Stimulated activated CD4-positive, alpha-beta T cell treated with anti-CD3 and anti-CD28 coated beads, Interleukin-2, amount 100 ng/mL, for 24 hours (primary cell): ENCODE measurements at places on chromosomes 11 and 22.

- DNase-seq, result no peak
Measured at GRCh38 chr11:65491614-65492386, 7.0 kb upstream of the MALAT1 start.

GRCh38 chr22:36862251-36863242 lies 1.7 kb downstream of the NCF4 start:
- no peak for DNase-seq

DNA sequence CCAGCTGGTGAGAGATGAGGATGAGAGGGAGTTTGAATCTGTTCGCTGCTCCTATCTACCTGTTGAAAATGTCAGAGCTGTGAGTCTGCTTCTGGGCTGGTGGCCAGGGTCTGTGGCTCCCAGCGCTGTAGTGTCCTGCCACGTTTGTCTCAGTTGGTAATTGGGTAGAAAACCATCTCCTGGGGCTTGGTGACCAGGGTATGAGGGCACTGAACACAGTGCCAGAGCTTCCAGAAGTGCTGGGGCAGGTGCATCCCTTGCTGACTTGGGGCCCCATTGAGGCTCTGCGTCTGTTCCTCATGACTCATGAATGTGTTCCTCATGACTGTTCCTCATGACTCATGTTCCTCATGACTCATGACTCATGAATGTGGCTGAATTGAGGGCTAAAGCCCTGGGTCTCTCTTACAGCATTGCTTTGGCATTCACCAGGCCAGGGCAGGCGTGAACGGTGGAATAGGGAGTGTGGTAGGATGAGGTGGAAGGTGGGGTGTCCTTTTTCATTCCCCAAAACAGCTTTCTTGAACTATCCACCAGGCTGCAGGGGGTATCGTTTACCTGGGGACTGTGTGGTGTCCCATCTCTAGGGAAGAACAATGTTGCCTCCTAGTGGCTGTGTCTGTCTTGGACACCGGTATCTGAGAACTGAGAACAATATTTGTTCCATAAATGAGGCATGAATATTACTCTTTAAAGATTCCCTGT lies 139.5 kb downstream of the COMMD9 start:
- DNase-seq, result peak; percentile 44

DNA sequence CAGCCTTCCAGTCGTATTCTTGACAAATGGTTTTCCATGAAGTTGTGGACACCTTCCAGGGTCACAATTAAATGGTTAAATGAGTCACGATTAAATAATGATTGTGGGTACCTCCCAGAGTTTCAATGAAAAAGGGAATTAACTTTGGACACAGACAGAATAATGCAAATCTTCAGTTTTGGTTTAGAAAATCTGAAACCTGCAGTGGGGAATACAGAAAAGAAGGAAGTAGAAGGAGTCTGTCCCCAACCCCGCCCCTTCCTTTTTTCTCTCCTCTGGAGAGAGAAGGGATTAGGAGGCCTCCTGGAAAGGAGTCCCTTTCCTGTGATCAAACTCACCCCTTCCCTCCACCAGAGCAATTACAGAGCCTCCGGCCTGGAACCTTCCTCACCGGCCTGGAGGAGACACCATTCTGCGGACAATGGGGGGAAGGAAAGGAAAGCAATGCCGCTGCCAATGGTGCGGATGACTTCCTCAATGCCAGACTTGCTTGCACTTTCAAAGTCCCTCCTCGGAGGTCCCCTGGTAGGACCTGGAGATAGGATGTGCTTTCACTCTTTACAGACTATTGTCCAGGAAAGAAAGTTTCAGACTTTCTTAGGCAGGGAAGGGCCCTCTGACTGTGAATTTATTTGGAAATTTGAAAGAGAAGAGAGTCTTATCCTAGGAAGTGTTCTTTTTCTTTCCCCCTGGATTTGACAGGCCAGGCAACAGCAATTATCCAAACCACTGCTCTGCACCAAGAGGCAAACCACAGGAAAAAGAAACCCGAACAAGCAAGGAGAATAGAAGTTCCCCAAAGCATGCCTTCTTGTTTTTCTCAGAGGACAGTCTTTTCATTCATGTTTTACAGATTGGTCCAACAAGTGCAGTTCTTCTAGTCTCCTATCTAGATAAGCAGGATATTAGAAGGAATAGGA lies 86.8 kb downstream of the PTPRJ start:
- DNase-seq, result no peak

GRCh38 chr11:6298605-6299004 lies 21.7 kb downstream of the CAVIN3 start:
- DNase-seq, result peak; percentile 17

- DNase-seq, result no peak
Measured at GRCh38 chr11:34986883-34987520, 70.6 kb downstream of the PDHX start.

GRCh38 chr11:77096591-77097019 lies 6.0 kb upstream of the OMP start:
- DNase-seq, result no peak

DNA sequence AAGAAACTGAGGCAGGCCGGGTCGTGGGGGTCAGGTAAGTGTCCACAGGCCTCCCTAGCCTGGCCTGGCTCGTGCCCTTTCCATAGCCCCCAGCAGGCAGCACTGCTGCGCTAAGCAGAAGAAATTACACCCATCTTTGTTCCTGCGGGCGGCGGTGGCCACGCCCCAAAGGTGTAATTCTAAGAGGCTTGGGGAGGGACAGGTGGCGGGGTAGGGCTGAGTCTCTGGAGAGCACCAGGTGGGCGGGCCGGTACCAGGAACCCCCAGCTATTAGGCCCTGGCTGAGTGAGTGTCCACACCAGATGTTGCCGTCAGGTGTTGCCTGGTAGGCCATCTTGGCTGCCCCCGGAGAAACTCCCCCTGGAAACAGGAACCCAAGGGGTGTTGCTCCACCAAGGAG lies 12.3 kb upstream of the ARAP1 start:
- DNase-seq, result no peak
